Ascending aorta (tissue), 2 donors: ENCODE measurements at places on chromosomes 6 and 20.

DNA sequence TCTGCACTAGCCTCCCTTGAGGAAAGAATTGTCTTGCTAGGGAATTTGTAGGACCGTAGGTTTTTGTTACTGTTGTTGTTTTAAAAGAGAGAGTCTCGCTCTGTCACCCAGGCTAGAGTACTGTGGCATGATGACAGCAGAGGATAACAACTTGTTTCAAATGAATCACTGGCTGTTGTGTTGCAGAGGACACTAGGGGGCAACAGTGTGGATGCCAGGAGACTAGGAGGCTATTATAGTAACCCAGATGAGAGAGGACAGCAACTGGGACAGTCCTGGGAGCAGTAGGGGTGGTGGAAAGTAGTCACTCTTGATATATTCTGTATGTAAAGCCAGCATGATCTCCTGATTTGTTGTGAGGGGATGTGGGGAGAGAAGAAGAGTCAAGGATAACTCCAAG lies 41.8 kb upstream of the LAMA4 start:
- peaks cover 2% of the 10 kb centered on the region for H3K4me1 ChIP-seq
- no peak for DNase-seq
- no peaks in the 10 kb centered on the region for H3K36me3 ChIP-seq
- no peaks in the 10 kb centered on the region for H3K27me3 ChIP-seq
- H3K27ac ChIP-seq = no peak overlapping the region
- no peak overlapping the region for H3K4me3 ChIP-seq

- no peak overlapping the region for H3K4me3 ChIP-seq
- DNase-seq = no peak
- H3K27me3 ChIP-seq = no peaks in the 10 kb centered on the region
- H3K4me1 ChIP-seq = no peaks in the 10 kb centered on the region
These were observed 15.6 kb downstream of the MEP1A start for GRCh38 chr6:46808806-46809205.

- no peaks in the 10 kb centered on the region for H3K36me3 ChIP-seq
- no peak for DNase-seq
- H3K4me1 ChIP-seq = peaks cover 2% of the 10 kb centered on the region
These were observed 6.0 kb downstream of the HLA-C start for GRCh38 chr6:31265926-31266325.

GRCh38 chr6:75115481-75115880 lies 90.4 kb downstream of the COL12A1 start:
- H3K4me3 ChIP-seq = peak overlapping the region; percentile 35
- H3K27me3 ChIP-seq = no peaks in the 10 kb centered on the region
- peaks cover 11% of the 10 kb centered on the region for H3K4me1 ChIP-seq
- peaks cover 14% of the 10 kb centered on the region for H3K36me3 ChIP-seq
- H3K27ac ChIP-seq = peak overlapping the region; percentile 52

DNA sequence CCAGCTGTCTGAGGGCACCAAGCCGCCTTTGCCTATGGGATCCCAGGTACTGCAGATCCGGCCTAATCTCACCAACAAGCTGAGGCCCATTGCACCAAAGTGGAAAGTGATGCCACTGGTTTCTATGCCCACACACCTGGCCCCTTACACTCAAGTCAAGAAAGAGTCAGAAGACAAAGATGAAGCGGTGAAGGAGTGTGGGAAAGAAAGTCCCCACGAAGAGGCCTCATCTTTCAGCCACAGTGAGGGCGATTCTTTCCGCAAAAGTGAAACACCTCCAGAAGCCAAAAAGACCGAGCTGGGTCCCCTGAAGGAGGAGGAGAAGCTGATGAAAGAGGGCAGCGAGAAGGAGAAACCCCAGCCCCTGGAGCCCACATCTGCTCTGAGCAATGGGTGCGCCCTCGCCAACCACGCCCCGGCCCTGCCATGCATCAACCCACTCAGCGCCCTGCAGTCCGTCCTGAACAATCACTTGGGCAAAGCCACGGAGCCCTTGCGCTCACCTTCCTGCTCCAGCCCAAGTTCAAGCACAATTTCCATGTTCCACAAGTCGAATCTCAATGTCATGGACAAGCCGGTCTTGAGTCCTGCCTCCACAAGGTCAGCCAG lies 283.0 kb downstream of the TSHZ2 start:
- H3K36me3 ChIP-seq = no peaks in the 10 kb centered on the region
- no peaks in the 10 kb centered on the region for H3K4me1 ChIP-seq
- H3K27me3 ChIP-seq = no peaks in the 10 kb centered on the region
- no peak overlapping the region for H3K27ac ChIP-seq
- H3K4me3 ChIP-seq = no peak overlapping the region

DNA sequence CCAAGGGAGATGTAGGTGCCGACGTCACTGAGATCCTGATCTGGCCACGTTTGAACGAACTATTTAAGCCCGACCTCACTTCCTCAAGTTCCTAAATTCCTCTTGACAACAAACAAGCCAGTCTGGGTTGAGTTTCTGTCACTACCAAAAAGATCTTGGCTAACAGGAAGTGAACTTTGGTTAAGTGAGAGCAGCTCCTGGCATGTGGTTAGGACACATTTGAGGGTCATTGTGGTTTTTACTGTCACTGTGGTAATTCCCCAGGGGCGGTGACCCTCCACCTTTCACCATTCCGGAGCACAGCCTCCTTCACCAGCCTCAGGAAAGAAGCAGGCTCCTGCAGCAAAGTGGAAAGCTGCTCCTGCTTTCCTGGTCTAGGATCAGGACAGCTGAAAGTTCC lies 43.1 kb upstream of the ZNF831 start:
- no peaks in the 10 kb centered on the region for H3K4me1 ChIP-seq
- no peak for DNase-seq
- H3K27me3 ChIP-seq = no peaks in the 10 kb centered on the region

DNA sequence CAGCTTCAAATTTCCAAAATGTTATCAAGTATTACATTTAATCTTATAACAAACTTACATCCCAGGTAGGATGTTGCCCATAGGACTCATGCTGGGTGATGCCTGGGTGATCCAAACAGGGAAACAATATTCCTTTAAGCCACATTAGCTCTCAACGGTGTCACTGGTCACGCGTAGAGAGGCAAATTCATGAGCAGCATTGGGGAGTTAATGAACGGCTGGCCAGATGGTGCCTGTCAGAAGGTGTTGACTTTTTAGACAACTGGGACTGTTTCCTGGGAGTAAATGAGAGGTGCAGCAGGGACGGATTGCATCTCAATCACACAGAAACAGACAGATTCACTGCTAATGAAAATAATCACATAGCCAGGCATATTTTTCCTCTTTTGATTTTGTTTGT lies 83.3 kb upstream of the ID4 start:
- H3K36me3 ChIP-seq = no peaks in the 10 kb centered on the region
- H3K27ac ChIP-seq = no peak overlapping the region
- no peak overlapping the region for H3K4me3 ChIP-seq
- DNase-seq = no peak

- H3K4me1 ChIP-seq = no peaks in the 10 kb centered on the region
- H3K4me3 ChIP-seq = no peak overlapping the region
- H3K27ac ChIP-seq = no peak overlapping the region
- no peaks in the 10 kb centered on the region for H3K27me3 ChIP-seq
- no peaks in the 10 kb centered on the region for H3K36me3 ChIP-seq
These were observed 89.9 kb downstream of the CDC5L start for GRCh38 chr6:44477293-44477894.

- no peaks in the 10 kb centered on the region for H3K36me3 ChIP-seq
- H3K4me3 ChIP-seq = no peak overlapping the region
- DNase-seq = no peak
- H3K4me1 ChIP-seq = no peaks in the 10 kb centered on the region
- no peaks in the 10 kb centered on the region for H3K27me3 ChIP-seq
- H3K27ac ChIP-seq = no peak overlapping the region
These were observed 329.8 kb upstream of the EPHA7 start for GRCh38 chr6:93749191-93749590.

DNA sequence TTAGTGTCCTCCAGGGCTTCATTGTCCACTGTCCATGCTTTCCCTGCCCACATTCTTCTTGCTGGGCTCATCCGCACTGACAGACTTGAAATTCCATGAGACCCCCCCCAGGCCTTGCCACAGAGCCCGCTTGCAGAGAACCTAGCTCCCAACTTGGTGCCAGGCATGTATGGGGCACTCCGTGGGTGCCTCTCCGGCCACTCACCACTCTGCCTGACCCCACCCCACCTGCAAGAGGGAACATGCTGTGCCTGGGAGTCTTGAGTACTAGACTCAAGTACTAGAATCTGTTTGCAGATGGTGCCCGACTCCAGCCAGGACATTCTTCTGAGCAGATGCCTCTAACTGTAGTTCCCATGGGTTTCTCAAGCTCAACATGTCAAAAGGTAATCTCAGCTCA lies 47.9 kb downstream of the TRERF1 start:
- H3K36me3 ChIP-seq = no peaks in the 10 kb centered on the region
- no peak for DNase-seq
- no peak overlapping the region for H3K27ac ChIP-seq
- H3K27me3 ChIP-seq = no peaks in the 10 kb centered on the region

DNA sequence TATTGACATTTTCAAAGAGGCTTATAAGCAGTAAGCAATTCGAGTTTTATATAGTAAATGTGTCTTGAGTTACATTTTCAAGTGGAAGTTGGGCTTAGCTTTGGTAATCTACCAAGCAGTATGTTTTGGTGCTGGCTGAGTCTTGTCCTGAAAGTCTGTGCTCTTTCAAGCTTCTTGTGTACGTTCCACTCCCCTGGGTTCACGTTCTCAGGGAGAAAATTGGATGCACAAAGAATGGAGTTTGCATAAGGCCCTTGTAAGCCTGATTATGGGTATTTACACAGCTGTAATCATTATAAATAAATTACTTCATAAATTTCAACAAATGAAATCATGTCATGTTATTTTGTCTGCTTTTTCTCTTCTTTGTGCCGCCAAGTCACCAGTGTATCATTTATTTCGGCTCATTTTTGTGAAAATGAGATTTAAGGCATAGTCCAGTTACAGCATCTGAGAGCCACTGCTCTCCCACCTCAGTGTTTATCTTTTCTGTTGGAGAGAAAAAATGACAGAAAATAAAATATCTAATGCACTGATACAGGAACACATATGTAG lies 262.5 kb downstream of the BTBD3 start:
- H3K27ac ChIP-seq = no peak overlapping the region
- H3K4me1 ChIP-seq = no peaks in the 10 kb centered on the region
- no peaks in the 10 kb centered on the region for H3K36me3 ChIP-seq
- no peak for DNase-seq
- no peaks in the 10 kb centered on the region for H3K27me3 ChIP-seq

- no peak overlapping the region for H3K4me3 ChIP-seq
- DNase-seq = no peak
- no peak overlapping the region for H3K27ac ChIP-seq
- no peaks in the 10 kb centered on the region for H3K4me1 ChIP-seq
These were observed 7.8 kb upstream of the MRPS18A start for GRCh38 chr6:43695215-43695966.

GRCh38 chr6:16372029-16372776 lies 133.8 kb downstream of the GMPR start:
- no peaks in the 10 kb centered on the region for H3K36me3 ChIP-seq
- no peak overlapping the region for H3K4me3 ChIP-seq
- DNase-seq = no peak
- no peak overlapping the region for H3K27ac ChIP-seq

DNA sequence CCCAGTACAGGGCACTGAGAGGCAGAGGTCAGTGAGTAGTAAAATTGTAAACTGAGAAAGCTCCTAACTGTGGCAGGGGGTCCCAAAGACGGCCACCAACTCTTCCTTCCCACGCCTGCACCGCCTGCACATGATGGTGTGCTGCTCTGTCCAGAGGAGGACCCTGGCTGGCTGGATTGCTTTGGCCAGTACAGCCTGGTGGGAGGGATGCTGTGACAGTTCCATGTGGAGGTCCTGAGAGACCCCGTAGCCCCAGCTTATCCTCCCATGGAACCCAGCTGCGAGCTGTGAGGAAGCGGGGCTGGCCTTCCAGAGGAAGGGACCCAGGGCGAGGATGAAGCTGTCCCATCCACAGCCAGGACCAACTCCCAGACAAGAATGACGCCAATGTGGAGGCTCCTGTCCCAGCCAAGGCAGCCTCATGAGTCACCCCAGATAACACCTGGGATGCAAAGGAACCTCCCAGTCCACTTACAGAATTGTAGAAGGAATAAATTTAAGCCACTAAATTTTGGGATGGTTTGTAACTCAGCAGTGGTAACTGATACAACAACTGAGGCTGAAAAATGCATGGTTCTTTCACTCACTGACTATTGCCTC lies 2.0 kb upstream of the ACSS1 start:
- no peak overlapping the region for H3K4me3 ChIP-seq
- no peaks in the 10 kb centered on the region for H3K27me3 ChIP-seq

DNA sequence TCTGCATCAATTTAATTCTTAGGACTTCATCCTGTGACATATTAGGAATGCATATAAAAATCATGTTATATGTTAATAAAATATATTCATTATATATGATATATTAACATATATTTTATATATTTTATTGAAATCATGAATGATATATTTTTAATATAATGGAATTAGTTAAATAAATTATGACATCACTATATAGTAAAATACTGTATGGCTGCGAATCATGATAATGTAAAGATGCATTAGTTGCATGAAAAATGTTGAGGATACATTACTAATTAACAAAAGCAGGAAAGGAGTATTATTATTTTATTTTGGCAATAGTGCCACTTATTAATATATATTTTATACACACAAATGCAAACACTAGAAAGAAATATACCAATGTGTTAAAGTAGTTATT lies 8.4 kb upstream of the RNF217 start:
- H3K36me3 ChIP-seq = no peaks in the 10 kb centered on the region
- no peak overlapping the region for H3K4me3 ChIP-seq
- DNase-seq = no peak

DNA sequence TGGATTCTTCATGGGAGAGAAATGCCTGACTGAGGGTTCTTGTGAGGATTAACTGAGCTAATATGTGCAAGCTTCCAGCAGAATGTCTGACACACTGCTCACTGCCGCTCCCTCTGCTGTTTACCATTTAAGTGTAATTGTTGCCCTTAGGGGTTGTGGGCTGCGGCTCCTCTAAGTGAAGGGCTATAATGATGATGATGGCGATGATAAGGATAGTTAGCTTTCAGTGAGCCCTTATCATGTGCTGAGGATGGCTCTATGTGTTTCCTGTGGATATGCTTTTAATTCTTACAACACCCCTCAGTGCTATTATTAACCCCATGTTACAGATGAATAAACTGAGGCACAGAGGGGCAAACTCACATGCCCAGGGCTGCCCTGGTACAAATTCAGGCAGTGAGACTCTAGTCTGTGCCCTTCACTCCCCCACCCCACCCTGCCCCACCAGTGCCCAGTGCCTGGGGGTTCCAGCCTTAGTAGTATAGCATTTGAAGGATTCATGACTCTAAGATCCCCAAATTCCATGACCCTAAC lies 33.4 kb downstream of the TGM2 start:
- DNase-seq = no peak
- H3K36me3 ChIP-seq = peaks cover 57% of the 10 kb centered on the region
- no peaks in the 10 kb centered on the region for H3K27me3 ChIP-seq
- H3K4me1 ChIP-seq = peaks cover 3% of the 10 kb centered on the region
- H3K27ac ChIP-seq = no peak overlapping the region
- no peak overlapping the region for H3K4me3 ChIP-seq

DNA sequence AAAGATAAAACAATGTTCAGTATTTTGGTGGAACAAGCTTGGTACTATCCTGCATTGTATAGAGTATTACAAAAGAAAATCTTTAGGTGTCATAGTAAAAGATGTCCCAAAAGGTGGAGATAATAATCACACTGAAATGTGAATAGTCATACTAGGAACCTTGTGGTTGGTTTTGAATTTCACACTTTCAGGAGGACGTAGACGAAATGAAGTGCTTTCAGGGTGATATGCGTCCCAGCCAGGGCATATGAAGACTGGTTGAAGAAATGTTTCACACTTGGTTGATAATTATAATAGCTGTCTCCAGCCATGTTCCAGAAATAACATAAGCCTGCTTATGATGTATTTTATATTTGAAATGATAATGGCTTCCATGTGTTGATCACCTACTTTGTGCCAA lies 60.4 kb downstream of the SCAND1 start:
- H3K36me3 ChIP-seq = peaks cover 4% of the 10 kb centered on the region
- no peak overlapping the region for H3K27ac ChIP-seq
- no peaks in the 10 kb centered on the region for H3K4me1 ChIP-seq
- DNase-seq = no peak
